Central memory CD8-positive, alpha-beta T cell (primary cell): ENCODE measurements at places on chromosomes 1 and 21.

DNA sequence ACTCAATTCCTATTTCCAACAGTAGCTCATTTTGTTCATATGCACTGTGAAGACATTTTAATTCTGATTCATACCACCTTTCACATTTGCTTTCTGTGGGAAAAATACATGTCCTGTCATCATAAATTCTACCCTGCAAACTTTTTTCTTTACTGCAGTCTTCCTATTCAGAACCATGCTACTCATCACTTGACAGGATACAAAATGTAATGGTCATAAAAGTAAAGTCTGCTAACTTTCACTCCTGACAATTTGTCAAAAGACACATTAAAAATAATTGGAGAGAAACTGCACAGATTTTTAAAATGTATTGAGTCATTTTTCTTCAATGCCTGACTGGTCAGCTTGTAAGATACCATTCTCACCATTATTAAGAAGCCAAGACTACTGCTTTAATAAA, 1817.1 kb downstream of the BRINP3 start:
- DNase-seq: no peak

DNA sequence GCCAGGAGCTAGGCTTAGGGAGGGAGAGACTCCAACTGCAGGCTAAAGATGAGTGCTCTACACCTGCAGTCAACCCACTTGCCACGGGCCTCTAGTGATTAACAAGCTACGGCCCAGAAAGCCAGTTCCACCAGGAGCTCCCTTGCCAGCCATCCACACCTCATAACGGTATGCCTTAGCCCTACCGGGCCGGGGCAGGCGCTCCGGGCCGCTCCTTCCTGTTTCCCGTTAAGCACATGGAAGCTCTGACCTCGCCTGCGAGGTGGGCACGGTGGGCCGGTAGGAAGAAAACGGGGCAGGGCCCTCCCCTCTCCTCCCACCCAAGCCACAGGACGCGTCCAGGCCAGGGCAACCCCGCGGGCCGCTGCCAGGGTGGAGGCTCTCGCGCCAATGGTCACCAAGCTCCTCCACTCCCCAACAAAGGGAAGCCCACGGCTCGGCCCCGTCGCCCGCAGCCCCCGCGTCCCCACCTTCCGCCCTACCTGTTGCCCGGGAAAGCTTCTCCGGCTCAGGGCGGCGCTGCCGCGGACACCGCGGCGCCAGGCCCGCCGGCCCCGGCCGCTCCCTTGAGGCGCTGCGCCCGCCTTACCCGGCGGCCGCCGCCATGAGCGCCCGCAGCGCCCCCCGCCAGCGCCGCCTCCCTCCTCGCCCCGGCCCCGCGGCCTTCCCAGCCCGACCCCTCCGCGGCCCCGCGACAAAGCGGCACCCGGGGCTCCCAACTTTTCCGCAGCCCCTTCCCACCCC, 627 bp downstream of the CERS2 start:
- DNase-seq: no peak

- no peak for DNase-seq
These were observed 20.4 kb upstream of the HPDL start for GRCh38 chr1:45306319-45306718.

GRCh38 chr1:230778916-230779590, 31.9 kb downstream of the CAPN9 start:
- no peak for DNase-seq

DNA sequence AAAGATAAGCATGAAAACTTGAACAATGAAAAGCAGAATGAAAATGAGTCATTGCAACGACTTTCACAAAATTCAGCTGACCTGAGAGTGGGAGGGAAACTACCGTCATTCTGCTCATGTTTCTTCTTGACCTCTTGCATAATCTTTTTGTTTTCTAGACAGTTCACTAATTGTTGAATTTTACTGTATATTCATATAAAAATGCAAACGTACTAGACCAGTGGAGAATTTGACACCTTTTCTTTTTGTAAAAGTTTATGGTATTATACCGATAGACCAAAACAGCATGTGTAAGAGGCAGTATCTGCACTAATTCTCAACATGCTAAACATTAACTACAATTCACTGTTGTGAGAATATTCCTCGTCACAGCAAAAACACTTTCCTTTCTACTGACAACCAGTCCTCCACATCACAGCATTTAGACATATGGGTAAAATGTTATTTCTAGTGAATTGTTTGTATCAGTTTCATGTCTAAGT, 137.8 kb downstream of the GREM2 start:
- no peak for DNase-seq
